ENCODE measurements at places on chromosomes 2 and 18.

DNA sequence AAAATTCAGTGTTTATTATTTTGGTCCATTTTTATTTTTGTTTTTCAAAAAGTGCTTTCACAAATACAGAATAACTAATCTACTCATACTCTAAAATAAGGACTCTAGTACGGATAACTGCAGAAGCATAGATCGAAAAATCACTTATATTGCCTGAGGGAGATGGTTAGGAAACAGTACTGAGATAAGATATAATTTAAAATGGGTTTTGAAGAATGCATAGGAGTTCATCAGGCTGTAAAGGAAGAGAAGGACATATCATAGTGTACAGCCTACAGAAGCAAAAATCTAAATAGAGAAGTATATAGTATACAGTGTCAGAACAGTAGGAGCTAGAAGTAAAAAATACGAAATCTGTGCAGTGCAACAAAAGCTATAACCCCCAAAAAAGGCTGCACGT is 247.4 kb downstream of the SOX11 start:
- no peaks in the 10 kb centered on the region for H3K36me3 ChIP-seq
- no peaks in the 10 kb centered on the region for H3K4me1 ChIP-seq
- no peak overlapping the region for H3K4me3 ChIP-seq

- no peak for DNase-seq
- no peaks in the 10 kb centered on the region for H3K27me3 ChIP-seq
- no peak overlapping the region for H3K4me3 ChIP-seq
- H3K4me1 ChIP-seq: peaks cover 15% of the 10 kb centered on the region
Measured at GRCh38 chr2:112239862-112240261, 15.0 kb downstream of the ZC3H8 start.

GRCh38 chr2:161708350-161708975 is 84.2 kb downstream of the SLC4A10 start:
- no peaks in the 10 kb centered on the region for H3K36me3 ChIP-seq
- no peak overlapping the region for H3K4me3 ChIP-seq
- no peak for DNase-seq

- H3K27ac ChIP-seq: no peak overlapping the region
- H3K27me3 ChIP-seq: no peaks in the 10 kb centered on the region
- no peak overlapping the region for H3K4me3 ChIP-seq
- no peaks in the 10 kb centered on the region for H3K36me3 ChIP-seq
Measured at GRCh38 chr2:71941726-71942525, 205.7 kb downstream of the CYP26B1 start.

GRCh38 chr2:151575338-151575737 is 158.9 kb downstream of the NEB start:
- no peak for DNase-seq
- no peak overlapping the region for H3K27ac ChIP-seq
- H3K36me3 ChIP-seq: no peaks in the 10 kb centered on the region
- no peaks in the 10 kb centered on the region for H3K27me3 ChIP-seq
- H3K4me3 ChIP-seq: no peak overlapping the region

GRCh38 chr2:106857882-106858478 is 28.0 kb downstream of the ST6GAL2 start:
- H3K27me3 ChIP-seq: no peaks in the 10 kb centered on the region
- H3K4me3 ChIP-seq: no peak overlapping the region
- no peak for DNase-seq
- no peaks in the 10 kb centered on the region for H3K4me1 ChIP-seq
- no peaks in the 10 kb centered on the region for H3K36me3 ChIP-seq

DNA sequence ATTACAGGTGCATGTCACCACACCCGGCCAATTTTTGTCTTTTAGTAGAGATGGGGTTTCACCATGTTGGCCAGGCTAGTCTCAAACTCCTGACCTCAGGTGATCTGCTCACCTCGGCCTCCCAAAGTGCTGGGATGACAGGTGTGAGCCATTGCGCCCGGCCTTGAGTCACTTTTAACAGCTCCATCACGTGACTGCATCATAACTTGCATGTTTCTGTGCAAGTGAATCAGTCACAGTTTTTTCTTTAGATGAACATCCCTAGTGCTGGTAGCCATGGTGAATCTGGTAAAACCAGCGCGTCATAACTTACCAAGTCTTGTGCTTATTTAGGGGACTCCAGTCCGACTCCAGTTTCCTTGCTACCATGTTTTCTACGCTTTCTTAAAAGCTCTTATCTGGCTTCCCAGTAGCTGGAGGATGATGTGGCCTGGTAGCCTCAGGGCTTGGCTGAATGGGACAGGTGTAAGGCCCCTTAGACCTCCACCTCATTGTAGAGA is 33.1 kb downstream of the PCARE start:
- H3K36me3 ChIP-seq: no peaks in the 10 kb centered on the region
- H3K27me3 ChIP-seq: no peaks in the 10 kb centered on the region
- DNase-seq: no peak
- H3K27ac ChIP-seq: no peak overlapping the region

- peaks cover 18% of the 10 kb centered on the region for H3K27me3 ChIP-seq
- H3K36me3 ChIP-seq: no peaks in the 10 kb centered on the region
- DNase-seq: no peak
- H3K4me1 ChIP-seq: no peaks in the 10 kb centered on the region
- no peak overlapping the region for H3K27ac ChIP-seq
Measured at GRCh38 chr2:177796011-177796410, 276.6 kb downstream of the PDE11A start.

DNA sequence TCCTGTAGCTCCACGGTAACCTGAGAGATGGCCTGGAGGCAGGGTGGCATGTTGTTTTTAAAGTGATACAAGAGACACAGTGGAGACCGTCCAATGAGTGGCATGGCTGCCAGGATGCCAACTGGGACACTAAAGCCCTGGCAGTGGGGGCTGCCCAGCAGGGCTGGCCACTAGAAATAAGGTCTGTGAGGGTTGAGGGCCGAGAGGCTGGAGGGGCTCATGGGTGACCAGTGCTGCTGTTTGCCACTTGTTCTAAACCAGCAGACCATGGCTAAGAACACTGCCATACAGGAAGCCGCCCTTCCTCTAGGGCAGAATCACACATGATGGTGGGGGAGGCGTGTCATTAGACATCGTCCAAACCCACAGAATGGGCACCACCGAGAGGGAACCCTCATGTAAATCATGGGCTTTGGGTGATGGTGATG is 71.9 kb downstream of the ALPK2 start:
- no peaks in the 10 kb centered on the region for H3K27me3 ChIP-seq
- peaks cover 3% of the 10 kb centered on the region for H3K4me1 ChIP-seq
- peaks cover 4% of the 10 kb centered on the region for H3K36me3 ChIP-seq
- no peak for DNase-seq

DNA sequence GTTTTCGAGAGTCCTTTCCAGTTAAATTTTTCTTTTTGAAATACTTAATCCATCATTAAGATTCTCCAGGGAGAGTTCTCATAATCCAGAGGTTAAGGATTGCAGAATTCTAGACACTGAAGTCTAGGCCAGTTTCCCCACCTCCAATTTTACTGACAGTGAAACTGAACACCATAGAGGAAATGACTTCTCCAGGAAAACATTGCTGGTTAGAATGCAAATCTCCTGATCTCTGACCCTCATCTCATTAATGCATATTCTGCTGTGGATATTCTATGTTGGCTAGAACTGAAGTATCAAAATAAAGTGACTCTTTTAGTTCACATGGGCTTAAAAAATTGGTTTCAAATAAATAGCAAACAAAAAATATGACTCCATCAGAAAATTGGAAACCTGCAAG is 105.8 kb upstream of the UGP2 start:
- no peak overlapping the region for H3K27ac ChIP-seq

DNA sequence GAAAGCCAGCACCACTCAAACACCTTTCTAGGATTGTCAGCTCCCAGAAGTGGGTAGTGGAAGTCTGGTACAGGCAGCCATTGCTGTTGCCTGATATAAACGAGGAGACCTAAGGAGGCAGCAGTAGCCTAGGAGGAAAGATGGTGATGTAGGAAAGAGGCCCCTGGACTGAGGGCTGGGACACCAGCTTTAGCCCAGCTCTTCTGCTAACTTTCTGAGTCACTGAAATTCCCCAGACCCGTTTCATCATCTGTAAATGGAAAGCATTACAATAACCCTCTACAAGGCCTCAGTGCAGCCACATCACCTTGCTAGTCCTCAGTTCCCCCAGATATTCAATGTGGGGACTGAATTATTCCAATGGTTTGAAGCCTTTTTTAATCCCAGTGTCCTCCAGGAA is 336.5 kb downstream of the TNS1 start:
- peaks cover 3% of the 10 kb centered on the region for H3K4me1 ChIP-seq
- H3K36me3 ChIP-seq: no peaks in the 10 kb centered on the region
- H3K27ac ChIP-seq: no peak overlapping the region

- no peak for DNase-seq
- H3K36me3 ChIP-seq: peaks cover 47% of the 10 kb centered on the region
Measured at GRCh38 chr2:237943395-237944094, 23.3 kb upstream of the UBE2F start.

- no peaks in the 10 kb centered on the region for H3K4me1 ChIP-seq
- no peak overlapping the region for H3K4me3 ChIP-seq
- H3K36me3 ChIP-seq: no peaks in the 10 kb centered on the region
Measured at GRCh38 chr2:180523621-180524340, 456.6 kb upstream of the UBE2E3 start.

- H3K4me3 ChIP-seq: no peak overlapping the region
- H3K4me1 ChIP-seq: peaks cover 30% of the 10 kb centered on the region
- H3K36me3 ChIP-seq: peaks cover 9% of the 10 kb centered on the region
Measured at GRCh38 chr2:181396256-181397123, 60.7 kb upstream of the ITGA4 start.

GRCh38 chr2:106280722-106281446 is 86.8 kb upstream of the UXS1 start:
- H3K27me3 ChIP-seq: peaks cover 2% of the 10 kb centered on the region
- H3K36me3 ChIP-seq: no peaks in the 10 kb centered on the region
- H3K27ac ChIP-seq: peak overlapping the region; percentile 36
- DNase-seq: no peak
- no peaks in the 10 kb centered on the region for H3K4me1 ChIP-seq

GRCh38 chr2:230912046-230912445 is 13.0 kb downstream of the GPR55 start:
- peaks cover 19% of the 10 kb centered on the region for H3K4me1 ChIP-seq

DNA sequence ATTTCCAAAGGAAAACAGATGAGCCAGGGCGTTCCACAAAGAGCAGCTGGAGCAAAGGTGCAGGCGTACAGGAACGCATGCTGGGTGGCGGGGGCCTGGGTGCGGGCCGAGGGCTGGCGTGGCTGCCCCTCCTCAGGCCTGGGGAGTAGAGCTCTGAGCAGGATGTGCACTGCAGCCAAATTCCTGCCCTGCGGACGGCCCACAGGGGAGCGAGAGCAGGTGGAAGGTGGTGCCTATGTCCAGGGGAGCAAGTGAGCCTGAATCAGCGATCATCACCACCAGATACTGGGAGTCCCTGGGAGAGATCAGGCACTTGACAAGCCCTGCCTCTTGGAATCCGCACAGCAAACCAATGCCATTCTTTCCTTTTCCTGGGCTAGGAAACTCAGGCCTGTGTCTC is 106.3 kb downstream of the GBX2 start:
- H3K27ac ChIP-seq: no peak overlapping the region
- H3K4me1 ChIP-seq: no peaks in the 10 kb centered on the region
- no peaks in the 10 kb centered on the region for H3K27me3 ChIP-seq
- H3K4me3 ChIP-seq: no peak overlapping the region
- DNase-seq: no peak
- no peaks in the 10 kb centered on the region for H3K36me3 ChIP-seq

DNA sequence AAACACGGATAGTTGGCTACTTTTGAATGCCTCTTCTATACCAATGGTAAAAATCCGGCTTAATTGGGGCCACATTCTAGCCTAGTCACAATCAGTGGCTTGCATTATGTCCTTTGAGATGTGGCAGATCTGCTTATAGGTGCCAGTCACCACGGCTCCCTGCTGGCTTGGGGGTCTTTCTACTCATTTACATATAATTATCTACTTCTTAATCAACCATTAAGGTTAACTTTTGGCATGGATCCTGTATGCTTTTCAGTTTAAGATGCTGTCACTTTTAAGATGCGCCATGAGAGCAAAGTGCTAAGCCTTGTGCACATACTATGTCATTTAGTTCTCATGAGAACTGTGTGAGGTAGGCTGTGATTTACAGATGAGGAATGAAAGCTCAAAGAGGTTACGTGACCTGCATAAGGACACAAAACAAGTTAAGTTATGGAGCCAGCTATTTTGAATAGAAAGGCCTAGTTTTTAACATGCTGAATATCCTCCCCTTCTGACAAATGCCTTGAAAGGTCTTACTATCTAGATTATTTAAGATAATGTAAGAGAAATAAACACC is 4.1 kb downstream of the NEDD4L start:
- H3K4me1 ChIP-seq: peaks cover 23% of the 10 kb centered on the region
- H3K36me3 ChIP-seq: no peaks in the 10 kb centered on the region
- H3K4me3 ChIP-seq: no peak overlapping the region
- H3K27me3 ChIP-seq: peaks cover 29% of the 10 kb centered on the region

GRCh38 chr2:185608799-185609198 is 129.8 kb upstream of the FSIP2 start:
- H3K4me1 ChIP-seq: no peaks in the 10 kb centered on the region
- H3K27me3 ChIP-seq: no peaks in the 10 kb centered on the region
- H3K27ac ChIP-seq: no peak overlapping the region
- no peak for DNase-seq
- no peaks in the 10 kb centered on the region for H3K36me3 ChIP-seq

DNA sequence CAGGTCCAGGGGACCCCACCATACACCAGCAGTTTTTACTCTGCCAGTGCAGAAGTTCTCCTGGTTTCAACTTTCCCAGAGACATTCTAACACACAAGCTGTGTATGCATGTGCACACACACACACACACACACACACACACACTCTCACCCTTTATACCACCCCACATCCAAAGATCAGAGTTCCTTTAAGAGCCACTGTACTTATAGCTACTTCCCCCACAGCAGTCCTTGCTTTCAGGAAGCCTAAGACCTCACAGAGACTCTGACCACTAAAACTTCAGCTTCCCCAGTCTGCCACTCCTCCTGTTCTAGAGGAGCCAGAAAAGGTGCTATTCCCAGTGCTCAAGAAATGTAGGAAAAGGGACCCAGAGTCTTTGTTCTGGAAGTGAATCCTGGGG is 107.8 kb downstream of the ZNF521 start:
- no peak overlapping the region for H3K27ac ChIP-seq
- H3K4me1 ChIP-seq: no peaks in the 10 kb centered on the region
- H3K4me3 ChIP-seq: no peak overlapping the region

DNA sequence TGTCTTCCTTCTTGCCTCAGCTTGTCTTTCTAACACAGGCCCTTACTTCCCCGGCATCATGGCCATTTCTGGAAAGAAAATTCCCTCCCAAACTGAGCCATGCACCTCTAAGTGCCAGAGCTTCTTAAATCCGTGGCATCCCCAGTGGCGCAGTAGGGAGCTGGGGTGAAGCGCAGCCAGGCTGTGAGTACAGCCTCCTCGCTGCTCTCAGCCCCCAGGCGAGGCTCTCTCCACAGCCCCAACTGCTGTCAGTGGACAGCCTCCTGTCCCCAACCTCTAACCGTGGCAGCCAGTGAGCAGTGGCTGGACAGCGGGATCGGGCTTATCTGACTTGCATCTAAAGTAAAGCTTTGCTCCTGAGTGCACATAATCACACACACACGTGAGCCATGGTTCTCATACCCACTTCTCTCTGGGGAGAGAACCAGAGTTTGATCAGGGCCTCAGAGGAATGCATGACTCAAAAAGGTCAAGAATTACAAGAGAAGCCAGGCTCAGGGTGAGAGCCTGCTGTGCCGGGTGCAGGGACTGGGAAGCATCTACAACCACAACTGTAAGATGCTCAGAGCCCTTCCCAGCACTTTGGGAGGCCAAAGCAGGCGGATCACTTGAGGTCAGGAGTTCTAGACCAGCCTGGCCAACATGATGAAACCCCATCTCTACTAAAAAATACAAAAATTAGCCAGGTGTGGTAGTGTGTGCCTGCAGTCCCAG is 50.7 kb downstream of the SFXN5 start:
- no peak overlapping the region for H3K27ac ChIP-seq
- no peaks in the 10 kb centered on the region for H3K27me3 ChIP-seq
- no peaks in the 10 kb centered on the region for H3K4me1 ChIP-seq
- no peak for DNase-seq
